ENCODE measurements at places on chromosomes 3 and 15. TPM values are rescaled to one million over a fixed set of nuclear protein-coding genes. Genes with fewer than 3 reads are reported as not detected.

The RBM15B gene
- total RNA-seq: 21.9 TPM

The ZMYND10 gene
- total RNA-seq: 2.8 TPM

The CCR1 gene
- total RNA-seq: 0.13 TPM

The FETUB gene
- total RNA-seq: not detected

The GABRR3 gene
- total RNA-seq: not detected

The ZNF80 gene
- not detected for total RNA-seq

The TRIM42 gene
- not detected for total RNA-seq

The SCG3 gene
- not detected for total RNA-seq

The TRPM7 gene
- total RNA-seq: 51.1 TPM

The ISLR gene
- total RNA-seq: 69.2 TPM

The CHRFAM7A gene
- 2.5 TPM for total RNA-seq

The ZNF501 gene
- 7.3 TPM for total RNA-seq

The RTP1 gene
- total RNA-seq: not detected

The MEGF11 gene
- not detected for total RNA-seq

The NTRK3 gene
- 0.62 TPM for total RNA-seq

The MFGE8 gene
- 104 TPM for total RNA-seq

The TTLL13 gene
- under 0.01 TPM for total RNA-seq

The TNNC1 gene
- total RNA-seq: 2.7 TPM

The HTR3E gene
- not detected for total RNA-seq

The STAB1 gene
- total RNA-seq: 6.5 TPM

The BLM gene
- total RNA-seq: 3.3 TPM

The PAQR9 gene
- total RNA-seq: 0.25 TPM

The GALNT15 gene
- total RNA-seq: 11.5 TPM

The SLC38A3 gene
- not detected for total RNA-seq
